ENCODE measurements at places on chromosomes 3 and 15.

- no peak for DNase-seq
Measured at GRCh38 chr15:67158367-67158766, 93.0 kb downstream of the SMAD3 start.

DNA sequence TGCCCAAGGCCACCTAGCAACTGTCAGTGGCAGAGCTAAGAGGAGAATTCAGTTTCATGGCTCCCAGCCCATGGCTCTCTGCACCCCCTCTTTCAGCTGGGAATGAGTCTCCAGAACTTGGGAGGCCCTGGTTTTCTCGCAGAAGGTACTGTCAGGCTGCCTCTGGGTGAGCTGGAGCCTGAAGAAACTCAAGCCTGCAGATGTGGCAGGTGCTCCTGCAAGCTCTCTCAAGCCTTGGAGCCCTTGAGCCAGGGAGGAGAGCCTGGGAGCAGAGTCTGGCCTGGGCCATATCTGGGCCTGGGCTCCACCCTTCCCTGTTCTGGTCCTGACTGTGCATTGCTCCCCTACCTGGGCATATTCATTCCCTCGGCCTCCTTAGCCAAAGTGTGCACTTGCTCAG is 74.4 kb upstream of the TLE3 start:
- no peak for DNase-seq

DNA sequence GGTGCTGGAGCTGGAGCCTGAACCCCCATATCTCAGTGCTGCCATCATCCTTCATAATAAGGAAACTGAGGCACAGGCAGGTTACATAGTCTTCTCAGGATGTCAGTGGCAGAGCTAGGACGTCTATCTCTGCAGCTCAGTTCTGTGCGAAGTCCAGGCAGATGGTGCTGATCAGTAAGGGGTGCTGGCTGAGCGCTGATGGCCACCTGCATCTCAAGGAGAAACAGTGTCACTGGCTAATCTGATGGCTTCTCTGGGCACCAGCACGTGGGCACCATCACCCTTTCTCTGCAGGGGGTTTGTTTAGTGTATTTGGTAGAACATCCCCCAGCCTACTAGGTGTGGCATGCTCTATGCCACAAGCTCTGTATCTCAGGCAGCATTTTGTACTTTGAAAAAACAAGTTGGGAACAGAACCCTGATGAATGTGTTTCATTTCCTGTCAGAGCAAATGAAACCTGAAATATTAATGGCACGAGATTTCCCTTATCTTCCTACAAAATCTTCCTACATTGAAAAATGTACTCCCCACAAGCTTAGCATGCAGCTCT is 35.1 kb downstream of the APBA2 start:
- no peak for DNase-seq

DNA sequence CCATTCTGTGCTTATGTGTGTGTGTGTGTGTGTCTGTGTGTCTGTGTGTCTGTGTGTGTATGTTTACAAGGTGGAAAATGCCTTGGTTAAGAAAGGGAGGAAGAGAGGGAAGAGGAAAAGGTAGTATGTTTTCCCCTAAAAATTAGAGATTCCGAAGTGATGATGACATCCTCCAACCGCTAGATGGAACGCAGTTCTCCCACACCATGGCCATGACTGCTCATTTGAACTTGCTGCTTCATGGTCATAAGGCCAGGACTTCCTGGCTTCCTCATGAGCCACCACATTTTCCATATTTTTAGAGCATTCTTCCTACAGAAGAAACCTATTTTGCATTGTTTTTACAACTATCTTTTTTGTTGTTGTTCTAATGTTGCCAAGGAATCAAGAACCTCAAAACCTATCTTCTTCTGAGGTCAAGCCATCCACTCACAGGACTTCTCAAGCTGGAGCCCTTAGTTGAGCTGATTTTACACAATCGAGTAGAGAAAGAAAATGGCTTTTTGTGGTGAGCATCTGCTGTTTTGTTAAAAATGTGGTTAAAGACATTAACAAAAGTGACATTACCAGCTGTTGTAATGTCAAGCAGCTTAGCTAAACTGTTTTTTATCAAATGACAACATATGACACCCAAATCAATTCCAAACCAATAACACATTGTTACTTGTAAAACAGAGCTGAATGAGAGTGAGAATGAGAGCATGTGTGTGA is 1091.0 kb downstream of the FHIT start:
- DNase-seq = no peak

- DNase-seq = no peak
Measured at GRCh38 chr3:97009427-97010019, 195.1 kb downstream of the EPHA6 start.

GRCh38 chr15:88049506-88049905 is 207.0 kb downstream of the NTRK3 start:
- DNase-seq = no peak

DNA sequence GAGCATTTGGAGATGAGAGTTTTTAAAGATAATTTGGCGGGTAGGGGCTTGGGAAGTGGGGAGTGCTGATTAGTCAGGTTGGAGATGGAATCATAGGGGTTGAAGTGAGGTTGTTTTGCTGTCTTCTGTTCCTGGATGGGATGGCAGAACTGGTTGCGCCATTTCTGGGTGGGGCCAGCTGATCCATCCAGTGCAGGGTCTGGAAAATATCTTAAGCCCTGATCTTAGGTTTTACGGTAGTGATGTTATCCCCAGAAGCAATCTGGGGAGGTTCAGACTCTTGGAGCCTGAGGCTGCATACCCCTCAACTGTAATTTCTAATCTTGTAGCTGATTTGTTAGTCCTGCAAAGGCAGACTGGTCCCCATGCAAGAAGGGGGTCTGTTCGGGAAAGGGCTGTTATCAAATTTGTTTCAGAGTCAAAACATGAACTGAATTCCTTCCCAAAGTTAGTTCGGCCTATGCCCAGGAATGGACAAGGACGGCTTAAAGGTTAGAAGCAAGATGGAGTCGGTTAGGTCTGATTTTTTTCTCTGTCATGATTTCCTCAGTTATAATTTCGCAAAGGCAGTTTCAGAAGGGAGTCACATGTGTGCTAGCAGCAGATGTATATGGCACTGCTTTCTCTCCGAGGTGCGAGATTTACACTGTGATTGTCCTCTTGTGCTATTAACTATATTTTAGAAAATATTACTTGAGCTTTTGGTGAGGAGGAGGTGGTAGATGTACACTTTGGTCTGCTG is 540.4 kb downstream of the EDEM1 start:
- DNase-seq = no peak

GRCh38 chr15:27238707-27239423 is 267.9 kb downstream of the GABRG3 start:
- no peak for DNase-seq

DNA sequence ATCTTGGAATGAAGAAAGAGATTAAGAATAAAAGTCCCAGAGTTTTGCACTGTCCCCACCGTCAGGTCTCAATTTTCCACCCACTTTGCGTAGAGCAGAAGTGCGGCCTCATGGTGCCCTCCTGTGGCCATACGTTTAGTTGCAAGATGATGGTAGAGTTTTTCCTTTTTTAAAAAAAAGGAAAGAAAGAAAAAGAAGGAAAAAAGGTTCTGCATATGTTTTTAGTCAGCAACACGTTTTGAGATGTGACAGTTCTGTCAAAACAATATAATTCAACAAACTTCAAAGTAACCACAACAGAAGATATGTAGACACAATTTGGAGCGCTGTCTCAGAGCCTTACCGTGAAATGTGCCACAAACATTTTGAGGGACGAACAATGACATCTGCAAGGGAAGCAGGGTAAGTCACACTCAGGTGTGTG is 24.6 kb downstream of the EBLN2 start:
- DNase-seq = no peak

DNA sequence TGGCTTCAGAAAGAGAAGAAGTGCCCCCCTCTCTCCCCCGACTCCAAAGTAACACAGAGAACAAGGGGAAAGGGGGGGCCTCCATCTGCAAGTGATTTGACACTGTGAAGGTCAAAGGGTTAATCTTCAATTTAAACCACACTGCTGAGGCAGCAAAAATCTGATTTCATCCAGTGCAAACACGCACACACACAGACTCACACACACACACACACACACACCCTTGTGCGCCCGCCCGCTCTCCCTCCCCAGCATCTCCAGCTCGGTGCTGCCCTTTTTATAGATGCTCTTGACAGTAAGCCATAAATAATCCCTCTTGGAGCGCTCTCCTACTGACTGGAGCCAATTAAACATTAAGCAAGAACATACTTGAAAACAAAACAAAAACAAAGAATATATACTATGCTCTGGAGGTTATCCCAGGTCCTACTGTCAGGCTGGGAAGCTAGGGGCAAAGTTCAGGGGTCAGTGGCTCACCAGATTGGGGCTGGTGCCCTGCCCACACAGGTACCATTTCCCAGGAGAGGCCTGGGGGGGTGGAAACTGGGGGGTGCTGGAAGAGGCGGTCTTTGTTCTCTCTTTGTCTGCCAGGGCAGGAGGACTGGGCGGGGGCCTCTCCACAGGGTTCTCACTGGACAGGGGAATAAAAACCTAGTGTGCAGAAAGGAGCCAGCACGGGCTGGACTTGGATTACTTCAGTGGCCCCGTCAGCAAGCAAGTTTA is 16.3 kb downstream of the BMF start:
- no peak for DNase-seq

- no peak for DNase-seq
Measured at GRCh38 chr15:78370013-78370412, 29.9 kb downstream of the CRABP1 start.

Data from cortex of kidney (tissue), 1 donor.